Caudate nucleus (tissue), 63 donors: ENCODE measurements at places on chromosomes 1 and 21.

DNA sequence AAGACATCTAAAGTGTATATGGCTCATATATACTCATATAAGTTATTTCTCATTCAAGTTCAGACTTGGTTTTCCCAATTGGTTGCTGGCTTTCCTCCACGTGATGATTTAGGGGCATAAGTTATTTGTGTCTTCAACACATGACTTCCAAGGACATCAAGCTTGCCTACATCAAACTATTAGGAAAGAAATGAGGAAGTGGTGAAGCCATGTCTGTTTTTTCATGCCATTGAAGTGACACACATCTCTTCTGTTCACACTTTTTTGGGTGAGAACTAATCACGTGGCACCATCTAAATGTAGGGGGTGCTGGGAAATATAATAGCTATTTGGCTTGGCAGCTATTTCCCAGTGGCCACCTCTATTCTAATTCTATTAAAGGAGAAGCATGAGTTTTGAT is 282.1 kb downstream of the OMA1 start:
- no peak for DNase-seq

DNA sequence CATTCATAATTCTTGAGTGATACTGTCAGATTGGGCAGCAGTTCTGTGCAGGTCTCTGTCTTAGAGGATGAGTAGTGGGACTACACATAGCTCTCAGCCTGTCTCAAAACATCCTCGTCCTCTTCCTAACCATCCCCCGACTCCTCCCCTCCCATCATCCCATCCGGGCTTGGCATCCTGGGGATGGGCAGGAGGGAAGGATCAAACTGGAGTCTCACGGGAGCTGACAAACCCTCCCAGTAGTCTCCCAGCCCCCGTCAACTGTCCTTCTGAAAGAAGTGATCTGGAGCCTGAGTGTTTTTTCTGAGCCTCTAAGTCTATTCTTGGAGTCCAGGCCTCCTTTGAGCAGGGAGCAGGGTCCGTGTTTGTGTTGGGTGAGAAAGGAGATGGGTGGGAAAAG is 102.0 kb downstream of the PAX7 start:
- DNase-seq, result no peak

DNA sequence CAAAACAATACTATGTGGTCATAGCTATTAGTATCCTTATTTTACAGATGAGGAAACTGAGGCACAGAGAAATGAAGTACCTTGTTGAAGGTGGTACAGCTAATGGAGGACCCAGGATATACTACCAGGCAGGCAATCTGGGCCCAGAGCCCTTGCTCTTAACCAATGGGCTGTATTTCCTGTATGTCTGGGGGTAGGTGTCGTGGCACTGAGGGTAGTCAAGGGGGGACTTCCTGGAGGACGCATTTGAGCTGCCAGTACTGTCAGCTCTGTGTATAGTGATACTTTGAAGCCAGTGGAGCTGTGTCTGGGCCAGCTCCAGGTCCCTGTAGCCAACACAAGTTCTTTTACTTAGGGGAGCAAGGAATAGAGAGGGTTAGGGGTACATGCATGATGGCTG is 34.9 kb downstream of the FAM151A start:
- no peak for DNase-seq

DNA sequence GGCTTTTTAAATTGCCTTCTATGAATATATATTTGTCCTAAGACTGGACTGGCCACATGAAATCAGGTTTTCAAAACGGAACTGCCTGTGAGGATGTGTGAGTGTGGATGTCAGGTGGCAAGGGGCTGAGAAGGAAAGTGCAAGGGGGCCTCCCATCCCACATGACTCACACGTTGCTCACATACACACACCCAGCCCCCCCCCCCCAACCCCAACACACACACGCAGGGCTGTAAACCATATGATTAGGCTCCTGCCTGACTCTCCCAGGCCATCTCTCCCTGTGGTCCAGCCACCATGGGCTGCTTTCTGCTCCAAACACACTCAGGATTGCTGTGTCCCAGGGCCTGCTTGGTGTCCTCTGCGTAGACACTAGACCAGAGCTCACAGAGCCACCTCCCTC is 22.4 kb downstream of the DEGS1 start:
- DNase-seq, result no peak

DNA sequence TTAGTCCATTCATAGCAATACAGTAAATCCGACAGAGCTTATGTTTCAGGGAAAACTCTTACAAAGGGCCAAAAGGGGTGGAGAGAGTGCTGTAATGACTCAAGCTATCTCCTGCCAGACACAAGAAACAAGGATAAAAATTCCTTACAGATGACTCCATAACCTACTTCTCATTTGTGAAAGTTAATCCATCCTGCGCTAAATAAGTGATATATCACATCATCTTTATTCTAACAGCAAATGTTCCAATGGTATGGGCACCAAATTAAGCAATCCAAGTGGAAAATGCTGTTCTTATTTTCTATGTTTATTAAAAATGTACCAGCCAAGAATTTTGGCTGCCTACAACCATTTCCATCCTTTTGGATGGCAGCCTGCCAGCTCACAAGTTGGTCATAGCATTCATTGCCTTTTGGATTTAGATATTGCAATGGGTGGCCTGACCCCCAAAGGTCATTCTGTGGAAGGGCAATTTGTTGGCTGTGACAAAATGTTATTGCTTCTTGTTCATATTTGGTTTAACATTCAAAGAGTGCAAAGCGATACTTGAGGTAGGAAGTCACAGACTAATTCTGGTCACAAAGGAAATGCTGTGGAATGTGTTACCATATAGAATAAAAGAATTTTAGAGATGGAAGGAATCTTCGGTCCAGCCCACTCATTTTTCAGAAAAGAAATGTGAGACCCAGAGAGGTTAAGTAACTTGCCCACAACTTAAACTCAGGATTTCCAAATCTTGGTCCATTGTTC is 2.8 kb upstream of the ENAH start:
- peak; percentile 3 for DNase-seq

GRCh38 chr1:109468061-109468460 is 1.7 kb downstream of the SYPL2 start:
- no peak for DNase-seq

DNA sequence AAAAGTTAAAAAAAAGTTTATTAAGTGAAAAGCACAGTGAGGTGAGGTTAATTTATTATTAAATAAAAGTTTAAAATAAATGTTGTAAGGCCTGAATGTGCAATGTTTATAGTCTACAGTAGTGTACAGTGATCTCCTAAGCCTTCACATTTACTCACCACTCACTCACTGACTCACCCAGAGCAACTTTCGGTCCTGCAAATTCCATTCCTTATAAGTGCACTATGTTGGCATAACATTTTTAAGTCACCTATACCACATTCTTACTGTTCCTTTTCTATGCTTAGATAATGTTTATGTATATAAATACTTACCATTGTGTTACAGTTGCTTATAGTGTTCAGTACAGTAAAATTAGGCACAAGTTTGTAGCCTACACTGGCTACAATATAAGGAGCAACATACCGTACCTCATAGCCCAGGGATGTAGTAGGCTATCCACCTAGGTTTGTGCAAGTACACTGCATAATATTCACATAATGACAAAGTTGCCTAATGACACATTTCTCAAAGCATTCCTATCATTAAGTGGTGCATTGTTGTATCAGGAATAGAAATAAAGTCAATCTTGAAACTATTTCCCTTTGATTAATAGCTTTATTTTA is 426.5 kb upstream of the BRINP3 start:
- no peak for DNase-seq

DNA sequence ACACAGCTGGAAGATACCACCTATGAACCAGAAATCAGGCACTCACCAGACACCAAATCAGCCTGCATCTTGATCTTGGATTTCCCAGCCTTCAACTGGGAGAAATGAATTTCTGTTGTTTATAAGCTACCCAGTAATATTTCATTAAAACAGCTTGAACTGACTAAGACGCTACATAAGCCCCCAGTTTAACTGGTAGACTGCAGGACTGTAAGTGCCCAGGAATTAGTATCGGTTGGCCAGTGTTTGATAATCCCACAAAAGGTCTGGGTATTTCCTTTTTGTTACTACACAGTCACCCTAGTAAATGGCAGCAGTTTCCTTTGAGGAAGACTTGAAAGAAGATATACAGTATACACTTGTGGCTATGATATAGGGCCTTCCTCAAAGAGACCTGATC is 7.3 kb upstream of the SLC35D1 start:
- DNase-seq, result no peak

- no peak for DNase-seq
Measured at GRCh38 chr21:42305707-42306147, 9.5 kb downstream of the TFF3 start.

GRCh38 chr1:162682013-162682419 is 49.8 kb downstream of the DDR2 start:
- DNase-seq, result no peak

DNA sequence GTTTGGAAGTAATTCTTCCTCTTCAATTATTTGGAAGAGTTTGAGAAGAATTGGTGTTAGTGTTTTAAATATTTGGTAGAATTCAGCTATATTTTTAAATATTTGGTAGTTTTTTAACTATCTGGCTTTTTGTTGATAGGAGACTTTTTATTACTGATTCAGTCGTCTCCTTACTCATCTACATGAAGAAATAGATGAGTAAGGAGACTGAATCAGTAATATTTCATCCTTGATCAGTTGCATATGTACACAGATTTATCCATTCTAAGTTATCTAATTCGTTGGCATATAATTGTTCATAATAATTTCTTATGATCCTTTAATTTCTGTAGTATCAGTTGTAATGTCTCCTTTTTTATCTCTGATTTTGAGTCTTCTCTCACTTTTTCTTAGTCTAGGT is 224.1 kb downstream of the GPR52 start:
- DNase-seq, result no peak

DNA sequence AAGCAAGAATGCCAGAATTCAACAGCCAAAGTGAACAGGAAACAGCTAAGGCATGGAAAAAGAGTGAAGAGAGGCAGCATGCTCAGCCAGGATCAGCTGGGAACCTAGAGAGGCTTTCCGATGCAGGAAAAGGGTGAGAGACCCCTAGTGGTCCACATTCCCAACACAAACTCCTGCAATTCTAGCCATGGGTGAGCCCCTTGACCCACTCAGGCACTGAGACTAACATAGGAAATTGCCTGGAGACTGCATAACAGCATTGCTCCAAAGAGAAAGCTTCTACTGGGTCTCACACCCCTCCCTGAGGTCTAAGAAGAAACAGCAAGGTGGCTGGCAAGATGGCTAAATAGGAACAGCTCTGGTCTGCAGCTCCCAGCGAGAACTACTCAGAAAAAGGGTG is 123.2 kb downstream of the LHX8 start:
- no peak for DNase-seq
